Activated CD4-positive, alpha-beta T cell treated with anti-CD3 and anti-CD28 coated beads, Interleukin-2, amount 10 ng/mL, durations not matched to agents 24 days and 14 days (primary cell): ENCODE measurements at places on chromosomes 1 and 21. TPM values are rescaled to one million over a fixed set of nuclear protein-coding genes. Genes with fewer than 3 reads are reported as not detected.

DNA sequence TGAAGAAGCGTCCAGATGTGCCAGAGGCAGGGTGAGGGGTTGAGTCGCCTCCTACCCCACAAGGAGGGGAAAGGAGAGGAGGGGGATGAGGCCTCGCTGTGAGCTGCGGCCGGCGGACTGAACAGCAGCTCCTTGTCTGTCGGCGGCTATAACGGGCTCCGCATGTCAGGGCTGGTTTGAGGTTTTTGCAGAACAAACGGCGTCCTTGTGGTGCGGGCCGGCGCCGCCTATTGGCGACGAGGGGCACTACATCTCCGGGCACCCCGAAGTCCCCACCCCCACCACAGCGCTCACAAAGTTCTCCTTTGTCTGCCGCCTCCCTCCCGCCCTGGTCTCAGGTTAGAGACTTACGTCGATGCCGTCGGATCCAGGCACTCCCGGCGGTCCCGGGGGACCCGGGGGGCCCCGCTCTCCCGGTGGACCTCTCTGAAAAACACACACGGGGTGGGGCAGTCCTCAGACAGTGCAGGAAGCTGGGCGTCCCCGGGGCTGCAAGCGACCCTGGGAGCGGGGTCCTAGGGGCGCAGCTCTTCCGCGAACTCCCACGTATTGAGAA is 1.8 kb downstream of the COL9A2 start:
- peaks cover 47% of the 10 kb centered on the region for H3K4me1 ChIP-seq
- H3K27me3 ChIP-seq = peaks cover 24% of the 10 kb centered on the region
- H3K36me3 ChIP-seq = peaks cover 4% of the 10 kb centered on the region
- peak overlapping the region; percentile 80 for H3K4me3 ChIP-seq
- peak; percentile 95 for DNase-seq

Gene MRAP
- total RNA-seq = not detected in 2 replicates

Gene IFNAR2
- total RNA-seq = 35.2 and 36.7 TPM in 2 replicates

Gene CBS
- 45.6 and 51.5 TPM in 2 replicates for total RNA-seq

DNA sequence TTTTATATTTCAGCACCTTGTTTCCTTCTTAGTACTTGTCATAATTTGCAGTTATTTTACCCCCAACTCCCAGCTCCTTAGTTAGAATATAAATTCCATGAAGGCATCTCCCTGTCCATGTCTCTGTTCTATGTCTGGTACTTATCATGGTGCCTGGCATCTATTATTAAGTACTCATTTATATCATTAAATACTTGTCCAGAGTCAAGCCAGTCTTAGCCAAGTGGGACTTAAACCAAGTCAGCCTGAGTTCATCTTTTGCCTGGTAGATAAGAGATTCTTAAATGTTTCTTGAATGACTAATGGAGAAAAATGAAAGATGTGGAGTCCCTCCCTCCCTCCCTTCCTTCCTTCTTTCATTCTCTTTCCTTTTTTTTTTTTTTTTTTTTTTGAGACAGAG is 9.4 kb downstream of the SLC25A44 start:
- no peak overlapping the region for H3K4me3 ChIP-seq
- no peak overlapping the region for H3K27ac ChIP-seq
- peaks cover 32% of the 10 kb centered on the region for H3K4me1 ChIP-seq
- H3K36me3 ChIP-seq = peaks cover 48% of the 10 kb centered on the region
- H3K27me3 ChIP-seq = no peaks in the 10 kb centered on the region

DNA sequence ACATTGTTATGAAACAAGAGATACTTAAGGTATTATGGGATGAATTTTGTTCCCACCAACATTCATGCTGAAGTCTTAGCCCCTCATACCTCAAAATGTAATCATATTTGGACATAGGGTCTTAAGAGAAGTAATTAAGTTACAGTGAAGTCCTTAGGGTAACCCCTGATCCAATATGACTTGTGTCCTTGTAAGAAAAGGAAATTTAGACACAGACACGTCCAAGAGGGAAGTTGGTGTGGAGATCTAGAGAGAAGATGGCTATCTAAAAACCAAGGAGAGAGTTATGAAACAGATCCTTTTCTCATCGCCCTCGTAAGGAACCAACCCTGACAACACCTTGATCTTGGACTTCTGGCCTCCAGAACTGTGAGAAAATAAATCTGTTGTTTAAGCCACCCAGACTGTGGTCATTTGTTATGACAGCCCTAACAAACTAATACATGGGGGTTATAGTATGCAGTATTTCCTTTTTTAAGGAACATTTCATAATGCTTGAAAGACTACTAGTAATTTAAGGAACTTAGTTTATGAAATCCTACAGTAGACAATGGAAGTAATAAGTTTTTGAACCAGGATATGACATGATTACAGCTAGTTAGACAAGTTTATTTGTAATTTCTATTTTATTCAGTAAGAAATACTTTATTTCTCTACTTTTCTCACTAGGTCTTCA is 875.5 kb upstream of the ADGRL2 start:
- H3K36me3 ChIP-seq = no peaks in the 10 kb centered on the region
- no peak overlapping the region for H3K27ac ChIP-seq
- no peak for DNase-seq
- H3K27me3 ChIP-seq = no peaks in the 10 kb centered on the region
- no peaks in the 10 kb centered on the region for H3K4me1 ChIP-seq

- peaks cover 17% of the 10 kb centered on the region for H3K4me1 ChIP-seq
- no peaks in the 10 kb centered on the region for H3K27me3 ChIP-seq
- DNase-seq = no peak
- H3K4me3 ChIP-seq = no peak overlapping the region
Observed at GRCh38 chr1:234584420-234584805, 25.6 kb downstream of the IRF2BP2 start.

Gene OR2L2
- 0.07 TPM in 2 replicates for total RNA-seq

DNA sequence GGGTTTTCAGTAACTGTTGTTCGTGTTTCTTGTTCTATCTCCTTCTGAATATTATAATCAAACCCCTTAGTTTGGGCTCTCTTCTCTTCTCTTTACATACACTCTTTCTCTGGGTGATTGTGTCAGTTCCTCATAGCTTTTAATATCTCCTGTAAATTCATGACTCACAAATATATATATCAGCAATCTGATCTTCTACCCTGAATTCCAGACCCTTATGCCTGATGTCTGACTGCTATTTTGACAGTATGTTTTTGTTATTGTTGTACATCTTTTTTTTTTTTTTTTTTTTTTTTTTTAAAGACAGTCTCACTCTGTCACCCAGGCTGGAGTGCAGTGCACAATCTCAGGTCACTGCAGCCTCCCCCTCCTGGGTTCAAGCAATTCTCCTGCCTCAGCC is 70.8 kb upstream of the MPC2 start:
- H3K36me3 ChIP-seq = peaks cover 36% of the 10 kb centered on the region
- H3K27ac ChIP-seq = no peak overlapping the region
- DNase-seq = no peak
- no peaks in the 10 kb centered on the region for H3K27me3 ChIP-seq
- peaks cover 2% of the 10 kb centered on the region for H3K4me1 ChIP-seq
- no peak overlapping the region for H3K4me3 ChIP-seq

DNA sequence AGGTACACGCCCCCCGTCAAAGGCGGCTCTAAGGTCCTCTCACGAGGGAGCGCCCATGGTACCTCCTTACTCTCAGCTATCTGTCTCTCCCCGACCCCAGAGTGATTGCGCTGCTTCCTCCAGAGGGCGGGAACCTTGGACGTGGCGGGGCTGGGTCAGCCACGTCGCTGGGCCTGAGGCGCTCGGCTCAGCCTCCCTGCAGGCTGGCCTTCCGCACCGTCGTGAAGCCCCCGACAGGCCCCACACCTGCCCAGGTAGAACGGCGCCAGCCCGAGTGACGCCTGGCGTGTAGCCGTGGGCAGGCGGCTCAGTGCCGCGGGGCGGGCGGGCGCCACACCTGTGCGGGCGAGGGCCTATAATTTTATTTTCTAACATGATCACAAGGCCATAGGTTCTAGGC is 122.2 kb upstream of the BEND5 start:
- H3K27ac ChIP-seq = no peak overlapping the region
- H3K4me1 ChIP-seq = no peaks in the 10 kb centered on the region
- no peaks in the 10 kb centered on the region for H3K36me3 ChIP-seq
- H3K4me3 ChIP-seq = no peak overlapping the region
- H3K27me3 ChIP-seq = peaks cover 2% of the 10 kb centered on the region
- DNase-seq = no peak

DNA sequence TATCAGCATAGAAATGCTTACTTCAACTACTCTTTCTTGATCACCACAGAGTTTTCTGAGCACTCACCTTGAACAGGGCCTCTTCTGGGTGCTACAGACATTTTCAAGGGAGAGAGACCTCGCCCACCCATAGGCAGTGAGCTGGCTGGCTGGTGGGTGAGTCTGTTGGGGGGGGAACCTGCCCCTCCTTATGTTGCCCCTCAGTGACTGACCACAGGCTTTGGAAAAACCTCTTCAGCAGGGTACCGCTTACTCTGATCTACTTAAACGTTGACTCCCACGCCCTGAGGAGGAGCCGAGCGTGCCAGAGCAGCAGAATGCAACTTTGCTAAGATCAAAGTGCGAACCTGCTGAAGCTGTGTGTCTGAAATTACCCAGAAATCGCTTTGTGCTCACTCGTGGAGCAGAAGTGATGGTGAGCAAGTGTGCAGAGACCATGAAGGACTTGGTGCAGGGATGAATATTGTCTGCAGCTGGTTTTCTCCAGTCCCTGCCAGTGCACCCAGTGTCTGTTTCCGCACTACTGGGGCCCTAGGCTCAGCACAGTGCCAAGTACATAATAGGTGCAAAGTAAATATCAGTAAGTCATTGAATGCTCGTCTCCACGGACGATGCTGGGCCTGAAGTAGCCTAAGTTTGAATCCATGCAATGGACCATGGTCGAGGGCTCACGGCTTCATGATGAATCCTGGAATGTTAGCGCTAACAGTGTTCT is 158.7 kb upstream of the IRF2BP2 start:
- no peaks in the 10 kb centered on the region for H3K27me3 ChIP-seq
- H3K4me3 ChIP-seq = peak overlapping the region; percentile 58

- H3K27me3 ChIP-seq = no peaks in the 10 kb centered on the region
- H3K36me3 ChIP-seq = peaks cover 1% of the 10 kb centered on the region
- H3K27ac ChIP-seq = no peak overlapping the region
- no peak overlapping the region for H3K4me3 ChIP-seq
- peaks cover 53% of the 10 kb centered on the region for H3K4me1 ChIP-seq
Observed at GRCh38 chr1:58927041-58927721, 143.3 kb upstream of the JUN start.

DNA sequence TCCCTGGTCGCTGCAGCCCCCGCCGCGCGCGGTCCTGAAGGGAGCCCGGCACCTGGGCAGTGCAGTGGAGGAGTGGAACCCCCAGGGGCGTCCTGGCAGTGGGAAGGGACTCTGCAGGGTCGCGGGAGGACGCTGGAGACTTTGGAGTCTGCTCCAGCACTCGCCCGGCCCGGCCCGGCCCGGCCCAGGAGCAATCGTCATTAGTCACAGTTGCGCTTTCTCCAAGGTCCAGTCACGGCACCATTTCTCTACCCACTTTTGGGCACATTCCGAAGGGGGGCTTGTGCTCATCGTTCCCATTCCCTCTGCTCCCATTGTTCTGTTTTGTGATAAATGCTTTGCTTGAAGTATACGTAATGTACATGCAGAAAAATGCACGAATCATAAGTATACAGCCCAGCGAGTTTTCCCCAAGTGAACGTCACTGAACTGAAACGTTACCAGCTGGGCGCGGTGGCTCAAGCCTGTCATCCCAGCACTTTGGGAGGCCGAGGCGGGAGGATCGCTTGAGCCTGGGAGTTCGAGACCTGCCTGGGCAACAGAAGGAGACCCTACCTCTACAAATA is 999 bp downstream of the THAP3 start:
- H3K27ac ChIP-seq = peak overlapping the region; percentile 90
- H3K27me3 ChIP-seq = no peaks in the 10 kb centered on the region
- H3K4me1 ChIP-seq = peaks cover 29% of the 10 kb centered on the region
- peak overlapping the region; percentile 95 for H3K4me3 ChIP-seq
- peak; percentile 69 for DNase-seq
- H3K36me3 ChIP-seq = peaks cover 42% of the 10 kb centered on the region

- no peak overlapping the region for H3K27ac ChIP-seq
- no peak overlapping the region for H3K4me3 ChIP-seq
- DNase-seq = no peak
- H3K27me3 ChIP-seq = no peaks in the 10 kb centered on the region
- no peaks in the 10 kb centered on the region for H3K36me3 ChIP-seq
Observed at GRCh38 chr1:63928186-63929105, 154.6 kb downstream of the ROR1 start.

- H3K4me3 ChIP-seq = no peak overlapping the region
- H3K27ac ChIP-seq = no peak overlapping the region
- peaks cover 5% of the 10 kb centered on the region for H3K4me1 ChIP-seq
- peaks cover 6% of the 10 kb centered on the region for H3K36me3 ChIP-seq
- DNase-seq = no peak
Observed at GRCh38 chr1:234238060-234238459, 135.2 kb upstream of the COA6 start.
